ENCODE measurements at places on chromosomes 4 and X. TPM values are rescaled to one million over a fixed set of nuclear protein-coding genes. Genes with fewer than 3 reads are reported as not detected.

SLC49A3 gene
- total RNA-seq, result 15.5 TPM

GPR82 gene
- not detected for total RNA-seq

HTRA3 gene
- 7.7 TPM for total RNA-seq

P2RY10 gene
- not detected for total RNA-seq

OPRPN gene
- not detected for total RNA-seq

ANAPC10 gene
- 28.1 TPM for total RNA-seq

S100P gene
- total RNA-seq, result not detected

NR0B1 gene
- 4.1 TPM for total RNA-seq
